ENCODE measurements at places on chromosomes 3 and 15.

- DNase-seq = no peak
Measured at GRCh38 chr3:165797551-165797950, 39.7 kb downstream of the BCHE start.

GRCh38 chr3:63470745-63471144 is 181.7 kb upstream of the SNTN start:
- DNase-seq = no peak

DNA sequence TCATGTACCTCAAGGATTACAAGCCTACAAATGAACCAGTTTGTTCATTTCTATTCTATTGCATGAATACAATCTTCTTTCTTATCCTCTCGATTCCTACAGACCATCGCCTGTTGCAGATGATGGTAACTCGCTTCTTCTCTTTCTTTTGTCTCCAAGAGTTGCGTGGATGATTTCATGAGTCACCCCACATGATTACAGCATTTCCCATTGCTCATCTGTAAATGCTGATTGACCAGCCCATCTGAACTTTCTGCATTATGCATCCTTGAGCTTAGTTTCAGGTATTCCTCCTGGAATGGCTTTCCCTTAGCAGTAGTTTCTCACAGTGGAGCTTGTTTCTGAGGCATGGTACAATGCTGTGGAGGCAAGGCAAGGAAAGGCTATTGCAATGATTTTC is 109.6 kb upstream of the TOPAZ1 start:
- no peak for DNase-seq

GRCh38 chr3:58215317-58216025 is 4.7 kb upstream of the DNASE1L3 start:
- DNase-seq = no peak

- DNase-seq = no peak
Measured at GRCh38 chr3:195020921-195021320, 250.0 kb downstream of the XXYLT1 start.

GRCh38 chr3:153634683-153635082 is 472.7 kb downstream of the RAP2B start:
- DNase-seq = no peak

- no peak for DNase-seq
Measured at GRCh38 chr15:37902126-37902525, 32.3 kb upstream of the TMCO5A start.

- no peak for DNase-seq
Measured at GRCh38 chr15:40339621-40339945, 1.2 kb downstream of the CCDC9B start.

Measured in T47D (cell line).